ENCODE measurements at places on chromosomes 1 and 21.

DNA sequence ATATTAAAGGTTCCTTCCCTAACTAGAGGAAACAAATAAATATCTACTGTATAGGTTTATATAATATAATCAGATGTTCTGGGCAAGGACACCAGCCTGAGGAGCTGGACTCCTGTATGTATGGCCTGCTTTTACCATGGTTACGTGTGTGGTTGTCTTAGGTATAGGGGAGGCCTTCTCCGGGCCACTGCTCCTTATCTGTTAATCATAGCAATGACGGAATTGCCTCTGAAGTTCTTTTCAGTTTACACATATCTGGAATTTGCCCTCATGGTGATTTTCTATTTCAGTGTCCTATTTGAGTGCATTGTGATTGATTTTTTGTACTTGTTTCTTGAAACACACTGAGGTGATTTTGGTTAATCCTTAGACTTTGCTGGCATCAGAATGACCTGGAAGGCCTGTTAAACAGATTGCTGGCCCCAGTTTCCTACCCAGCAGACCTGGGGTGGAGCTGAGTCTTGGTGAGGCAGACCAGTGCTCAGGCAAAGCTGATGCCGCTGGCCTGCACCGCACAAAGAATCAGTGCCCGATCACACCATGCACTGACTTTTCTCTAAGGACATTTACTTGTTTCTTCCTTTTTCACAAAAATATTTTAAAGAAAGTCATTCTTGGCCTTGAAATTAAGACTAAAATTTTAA, 18.5 kb downstream of the ABCB10 start:
- H3K4me1 ChIP-seq: no peaks in the 10 kb centered on the region
- peaks cover 35% of the 10 kb centered on the region for H3K36me3 ChIP-seq
- no peak for DNase-seq
- H3K27ac ChIP-seq: no peak overlapping the region
- H3K4me3 ChIP-seq: no peak overlapping the region
- H3K27me3 ChIP-seq: no peaks in the 10 kb centered on the region

DNA sequence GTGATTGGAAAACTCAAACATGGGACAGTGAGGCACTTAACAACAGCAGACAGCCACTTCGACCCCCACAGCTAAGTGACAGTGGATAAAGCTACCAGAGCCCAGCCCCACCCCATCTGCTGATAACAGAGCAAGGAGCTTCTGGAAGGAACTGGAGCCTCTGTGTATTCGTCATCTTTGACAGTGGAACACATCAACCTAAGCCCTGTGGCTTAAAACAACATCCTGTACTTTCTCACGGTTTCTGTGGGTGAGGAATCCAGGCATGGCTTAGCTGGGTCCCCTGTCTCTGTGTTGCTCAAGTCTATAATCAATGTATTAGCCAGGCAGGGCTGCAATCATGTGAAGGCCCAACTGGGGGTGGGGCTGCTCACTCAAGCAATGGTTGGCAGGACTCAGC, 18.4 kb upstream of the SIPA1L2 start:
- H3K27ac ChIP-seq: no peak overlapping the region
- no peaks in the 10 kb centered on the region for H3K4me1 ChIP-seq
- H3K36me3 ChIP-seq: no peaks in the 10 kb centered on the region
- no peak overlapping the region for H3K4me3 ChIP-seq
- no peaks in the 10 kb centered on the region for H3K27me3 ChIP-seq

GRCh38 chr21:34844013-34844923, 175.5 kb downstream of the CLIC6 start:
- H3K4me3 ChIP-seq: no peak overlapping the region
- no peaks in the 10 kb centered on the region for H3K36me3 ChIP-seq
- peaks cover 41% of the 10 kb centered on the region for H3K4me1 ChIP-seq
- H3K27ac ChIP-seq: no peak overlapping the region
- H3K27me3 ChIP-seq: no peaks in the 10 kb centered on the region

- no peak for DNase-seq
- H3K27ac ChIP-seq: no peak overlapping the region
- H3K4me1 ChIP-seq: peaks cover 11% of the 10 kb centered on the region
- H3K4me3 ChIP-seq: no peak overlapping the region
- no peaks in the 10 kb centered on the region for H3K36me3 ChIP-seq
Measured at GRCh38 chr1:170675865-170676264, 11.9 kb downstream of the PRRX1 start.

DNA sequence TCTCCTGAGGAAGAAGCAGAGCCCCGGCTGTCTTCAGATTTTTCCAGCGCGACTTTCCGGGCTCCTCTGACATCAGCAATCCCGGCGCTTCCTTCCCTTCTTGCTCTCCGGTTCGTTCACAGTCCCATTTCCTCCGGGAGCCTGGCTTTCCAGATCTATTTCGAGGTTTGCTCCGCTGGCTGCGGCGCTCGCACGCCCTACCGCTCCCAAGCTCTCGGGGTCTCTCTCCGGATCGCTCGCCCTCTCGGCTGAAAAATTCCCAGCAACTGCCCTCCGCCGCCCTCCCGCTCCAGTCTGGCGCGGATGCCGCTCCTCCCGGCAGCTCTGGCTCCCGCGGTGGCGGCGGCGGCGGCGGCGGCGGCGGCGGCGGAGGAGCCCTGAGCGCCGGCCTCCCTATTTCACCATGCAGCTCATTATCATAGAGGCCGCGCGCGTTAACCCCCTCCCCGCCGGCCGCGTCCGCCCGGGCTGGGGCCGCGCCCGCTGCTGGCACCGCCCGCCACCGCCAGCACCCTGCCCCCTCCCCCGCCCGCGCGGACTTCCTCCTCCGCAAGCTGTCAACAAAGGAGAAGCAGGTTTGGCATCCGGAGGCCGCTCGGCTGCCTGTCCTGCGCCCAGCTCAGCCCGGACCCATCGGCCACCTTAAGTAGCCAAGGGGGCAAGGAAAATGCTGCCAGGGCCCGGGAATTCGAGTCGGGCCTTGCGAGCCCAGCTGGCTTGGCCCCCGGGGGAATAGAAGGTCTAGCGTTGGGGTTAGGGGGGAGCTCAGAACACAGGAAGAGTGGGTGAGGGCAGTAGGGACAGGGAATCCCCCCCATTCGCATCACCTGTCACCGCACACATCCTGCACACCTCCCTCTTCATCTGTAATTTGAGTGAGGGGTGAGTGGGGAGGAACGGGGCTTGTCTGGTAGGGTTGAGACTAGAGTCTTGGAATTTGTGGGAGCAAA, at the start of gene PLXNA2:
TSS of gene PLXNA2 (minus strand) at position 418 of the 950 bp plus-strand sequence. CDS start 26,462 bp downstream, outside the sequence.
- H3K4me1 ChIP-seq: peaks cover 26% of the 10 kb centered on the region
- H3K36me3 ChIP-seq: no peaks in the 10 kb centered on the region
- peak; percentile 79 for DNase-seq
- peak within 1 kb of the TSS; percentile 90 for H3K4me3 ChIP-seq
- peaks cover 53% of the 10 kb centered on the region for H3K27me3 ChIP-seq

GRCh38 chr1:239802275-239802674, 289.4 kb upstream of the FMN2 start:
- no peak overlapping the region for H3K27ac ChIP-seq
- H3K4me3 ChIP-seq: no peak overlapping the region
- H3K27me3 ChIP-seq: no peaks in the 10 kb centered on the region

GRCh38 chr1:45011837-45012638, at the start of gene UROD:
Gene UROD, plus strand, starts transcription at chr1:45012254. Its CDS starts 12 bp downstream, at chr1:45012266.
- peaks cover 21% of the 10 kb centered on the region for H3K4me1 ChIP-seq
- peaks cover 2% of the 10 kb centered on the region for H3K36me3 ChIP-seq
- peaks cover 5% of the 10 kb centered on the region for H3K27me3 ChIP-seq

GRCh38 chr1:153220606-153221303, 3.4 kb downstream of the PRR9 start:
- no peak overlapping the region for H3K4me3 ChIP-seq
- H3K27ac ChIP-seq: no peak overlapping the region
- DNase-seq: no peak
- no peaks in the 10 kb centered on the region for H3K36me3 ChIP-seq
- peaks cover 2% of the 10 kb centered on the region for H3K27me3 ChIP-seq

- no peak overlapping the region for H3K27ac ChIP-seq
- no peaks in the 10 kb centered on the region for H3K27me3 ChIP-seq
- no peaks in the 10 kb centered on the region for H3K4me1 ChIP-seq
- H3K4me3 ChIP-seq: no peak overlapping the region
Measured at GRCh38 chr1:242876030-242876429, 351.5 kb upstream of the PLD5 start.

GRCh38 chr1:235278233-235278914, 49.6 kb downstream of the ARID4B start:
- peak overlapping the region; percentile 63 for H3K27ac ChIP-seq
- H3K36me3 ChIP-seq: no peaks in the 10 kb centered on the region
- H3K4me3 ChIP-seq: no peak overlapping the region
- no peak for DNase-seq
- H3K4me1 ChIP-seq: peaks cover 55% of the 10 kb centered on the region

- peaks cover 3% of the 10 kb centered on the region for H3K4me1 ChIP-seq
- no peak overlapping the region for H3K4me3 ChIP-seq
- no peak for DNase-seq
- H3K36me3 ChIP-seq: no peaks in the 10 kb centered on the region
Measured at GRCh38 chr1:118866330-118866729, 121.8 kb downstream of the TBX15 start.

DNA sequence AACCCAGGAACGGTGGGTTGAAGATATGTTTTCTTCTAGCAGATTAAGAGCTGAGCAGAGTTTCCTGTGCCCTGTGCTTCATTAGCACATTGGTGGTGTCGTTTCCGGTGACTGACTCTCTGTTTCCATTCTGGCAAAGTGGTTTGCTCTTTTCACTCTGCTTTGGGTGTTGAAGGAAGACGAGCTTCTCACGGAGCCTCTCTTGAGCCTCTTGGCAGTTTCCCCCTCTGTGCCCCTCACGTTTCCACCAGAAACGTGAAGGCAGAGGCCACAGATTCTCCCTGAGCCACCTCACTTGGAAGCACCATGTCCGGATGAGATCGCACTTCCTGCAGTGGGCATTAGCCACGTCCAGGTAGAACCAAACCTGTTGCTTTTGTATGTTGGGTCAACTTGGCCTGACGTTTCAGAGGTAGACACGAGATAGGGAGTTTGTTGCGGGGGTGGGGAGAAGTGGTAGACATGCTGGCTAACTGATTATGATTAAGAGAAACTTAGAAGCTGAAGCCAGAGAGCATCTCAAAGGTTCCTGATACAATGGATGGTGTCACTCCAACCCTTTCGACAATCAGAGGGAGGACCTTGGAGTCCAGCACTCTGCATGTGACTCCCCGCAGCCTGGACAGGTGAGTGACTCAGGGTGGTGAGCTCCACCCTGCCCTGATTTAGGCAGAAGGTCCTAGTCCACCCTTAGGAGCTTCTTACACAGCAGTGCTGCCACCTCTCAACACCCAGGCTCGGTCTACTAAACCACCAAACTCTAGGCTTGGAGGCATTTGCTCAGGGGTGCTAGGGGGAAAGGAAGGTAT, at the start of gene LAX1:
TSS of gene LAX1 (plus strand) at position 155 of the 809 bp plus-strand sequence. CDS start at position 538, 383 bp downstream.
- H3K27ac ChIP-seq: no peak within 1 kb of the TSS
- H3K4me3 ChIP-seq: no peak within 1 kb of the TSS
- H3K27me3 ChIP-seq: no peaks in the 10 kb centered on the region
- H3K36me3 ChIP-seq: no peaks in the 10 kb centered on the region
- no peaks in the 10 kb centered on the region for H3K4me1 ChIP-seq

DNA sequence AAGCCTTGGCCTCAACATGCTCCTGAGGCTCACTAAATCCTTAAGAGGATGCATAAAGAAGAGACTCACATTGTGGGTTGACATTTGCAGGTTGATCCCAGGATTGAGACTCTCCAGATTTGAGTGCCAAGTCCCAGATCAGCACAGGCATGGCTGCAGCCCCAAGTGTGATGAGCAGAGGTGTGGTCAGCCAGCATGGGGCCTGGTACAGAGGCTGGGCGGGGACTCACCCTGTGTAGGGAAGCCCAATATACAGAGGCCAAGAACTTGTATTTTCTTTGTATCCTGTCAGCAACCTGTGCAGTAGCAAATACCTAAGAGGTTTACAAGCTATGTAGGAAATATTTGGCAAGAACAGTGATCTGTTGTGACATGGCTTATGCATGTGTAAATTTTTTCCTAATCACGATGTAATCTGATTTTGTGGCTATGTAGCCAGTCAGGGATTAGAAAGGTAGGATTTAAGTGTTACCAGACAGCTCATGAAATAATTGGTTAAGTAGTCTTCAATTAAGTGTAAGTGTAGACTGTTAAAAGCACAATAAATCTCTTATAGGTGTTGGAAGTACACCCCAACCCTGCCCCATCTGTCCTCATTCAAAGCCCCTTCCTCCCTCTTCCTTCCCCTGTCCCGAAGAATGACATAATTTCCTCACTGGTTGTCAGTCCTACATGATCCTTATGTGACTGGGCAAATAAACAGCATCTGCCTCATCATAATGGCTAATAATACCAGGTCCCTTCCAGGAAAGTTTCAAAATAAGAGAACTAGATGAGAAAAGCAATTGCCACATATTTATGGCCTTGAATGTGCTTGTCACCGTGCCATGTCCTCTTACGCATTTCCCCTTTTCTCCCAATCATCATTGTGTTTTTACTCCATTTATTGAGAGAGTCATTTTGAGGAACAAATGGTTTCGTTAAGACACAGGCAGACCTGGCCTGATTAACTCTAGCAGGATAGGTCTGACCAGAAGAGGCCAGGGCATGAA, 120.9 kb downstream of the HLX start:
- no peak for DNase-seq
- no peaks in the 10 kb centered on the region for H3K4me1 ChIP-seq
- H3K36me3 ChIP-seq: peaks cover 3% of the 10 kb centered on the region
- no peaks in the 10 kb centered on the region for H3K27me3 ChIP-seq

- no peaks in the 10 kb centered on the region for H3K4me1 ChIP-seq
- H3K27ac ChIP-seq: no peak overlapping the region
Measured at GRCh38 chr1:47298025-47298699, 15.8 kb downstream of the STIL start.

DNA sequence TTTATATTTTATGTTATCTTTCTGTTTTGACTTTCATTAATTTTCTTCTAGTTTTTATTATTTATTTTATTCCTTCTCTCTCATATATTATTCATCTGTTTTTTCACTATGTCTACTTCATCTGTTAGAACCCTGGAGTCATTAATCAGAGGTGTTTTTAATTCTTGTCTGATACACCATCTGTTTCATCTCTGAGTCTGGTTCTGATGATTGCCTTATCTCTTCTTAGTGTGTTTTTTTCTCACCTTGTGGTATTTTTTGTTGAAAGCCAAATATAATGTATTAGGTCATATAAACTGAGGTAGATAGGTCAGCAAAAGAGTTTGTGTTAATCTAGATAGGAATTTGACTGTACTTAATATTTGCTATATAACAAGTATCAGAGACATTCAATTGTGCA, 1005.7 kb upstream of the NCAM2 start:
- no peak for DNase-seq
- H3K36me3 ChIP-seq: no peaks in the 10 kb centered on the region
- H3K4me3 ChIP-seq: no peak overlapping the region
- H3K27ac ChIP-seq: no peak overlapping the region

DNA sequence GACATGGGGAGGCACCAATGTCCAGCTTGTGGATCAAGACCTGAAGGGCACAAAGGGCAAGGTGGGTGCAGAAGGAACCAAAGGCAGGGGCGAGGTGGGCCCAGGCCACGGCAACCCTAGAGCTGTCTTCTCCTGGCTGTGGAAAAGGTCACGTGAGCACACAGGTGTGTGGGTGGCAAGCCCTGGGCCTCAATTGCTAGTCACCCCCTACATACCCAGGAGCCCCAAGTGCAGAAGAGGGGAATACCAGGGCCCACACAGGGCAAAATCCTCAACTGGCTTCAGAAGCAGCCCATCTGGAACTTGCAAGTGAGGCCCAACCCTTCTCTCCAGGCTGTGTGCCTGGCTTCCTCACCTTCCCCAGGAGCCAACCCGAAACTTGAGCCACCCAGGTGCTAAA, 25.6 kb downstream of the ZBTB17 start:
- no peaks in the 10 kb centered on the region for H3K27me3 ChIP-seq
- H3K27ac ChIP-seq: peak overlapping the region; percentile 87
- H3K4me1 ChIP-seq: peaks cover 63% of the 10 kb centered on the region

- no peak overlapping the region for H3K27ac ChIP-seq
- no peaks in the 10 kb centered on the region for H3K36me3 ChIP-seq
- DNase-seq: no peak
- no peak overlapping the region for H3K4me3 ChIP-seq
- H3K4me1 ChIP-seq: no peaks in the 10 kb centered on the region
Measured at GRCh38 chr21:41557884-41558283, 49.9 kb upstream of the TMPRSS2 start.
